ENCODE measurements at places on chromosomes 5 and 9. TPM values are rescaled to one million over a fixed set of nuclear protein-coding genes. Genes with fewer than 3 reads are reported as not detected.

TMEM232 gene
- total RNA-seq = 4.6 TPM

HABP4 gene
- total RNA-seq = 19.7 TPM

PGM5 gene
- total RNA-seq = 44.2 TPM

LRRC19 gene
- total RNA-seq = not detected

LCN9 gene
- total RNA-seq = not detected

C5orf63 gene
- total RNA-seq = 0.47 TPM

TAF11L3 gene
- total RNA-seq = not detected

GHR gene
- total RNA-seq = 2.0 TPM

LTC4S gene
- total RNA-seq = 1.3 TPM

TAF11L5 gene
- total RNA-seq = not detected

PPWD1 gene
- total RNA-seq = 32.4 TPM

ADAMTS19 gene
- total RNA-seq = not detected

HSPB3 gene
- total RNA-seq = 0.45 TPM

PAIP2 gene
- total RNA-seq = 104 TPM

FAM153A gene
- total RNA-seq = not detected

BRINP1 gene
- 27.4 TPM for total RNA-seq

CDC25C gene
- 2.3 TPM for total RNA-seq

IL31RA gene
- 0.82 TPM for total RNA-seq

PPIC gene
- total RNA-seq = 131 TPM

NDST1 gene
- total RNA-seq = 23.9 TPM

GPR150 gene
- total RNA-seq = 0.45 TPM

MLANA gene
- total RNA-seq = not detected

FREM1 gene
- under 0.01 TPM for total RNA-seq

IRX1 gene
- total RNA-seq = 4.4 TPM

ECPAS gene
- total RNA-seq = 81.3 TPM

AKNA gene
- 6.1 TPM for total RNA-seq

Data from smooth muscle cell of the coronary artery (primary cell).